ENCODE measurements at places on chromosomes 3 and 15.

DNA sequence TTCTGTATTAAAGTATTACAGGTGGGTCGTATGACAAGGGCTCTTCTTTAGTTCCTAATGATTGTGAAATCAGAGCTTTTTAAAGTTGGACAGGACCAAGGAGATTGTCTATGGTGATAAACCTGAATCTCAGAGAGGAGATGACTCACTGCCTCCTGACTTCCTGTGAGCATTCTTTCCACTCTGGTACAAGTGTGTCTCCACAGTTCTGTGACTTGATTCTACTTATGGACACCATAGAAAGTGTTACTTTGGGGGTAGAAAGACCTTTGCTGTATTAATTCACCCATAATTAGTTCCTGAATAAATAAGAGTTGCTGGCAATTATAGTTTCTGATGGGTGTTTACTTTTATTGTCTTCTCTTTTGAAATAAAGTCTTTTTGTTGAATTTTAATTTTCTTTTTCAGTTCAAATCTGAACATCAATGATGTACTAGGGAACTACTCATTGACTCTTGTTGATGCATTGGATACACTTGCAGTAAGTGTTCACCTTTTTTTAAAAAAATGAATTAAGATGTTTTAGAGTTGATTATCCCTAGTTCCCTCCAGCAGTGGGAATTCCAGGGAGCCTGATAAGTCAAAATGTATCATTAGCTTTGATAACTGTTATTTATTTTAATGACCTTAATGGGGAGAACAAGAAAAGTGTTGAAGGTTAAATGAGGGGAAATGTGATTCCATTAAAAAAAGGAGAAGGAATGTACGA, 7.4 kb downstream of the EDEM1 start:
- DNase-seq, result peak; percentile 81

DNA sequence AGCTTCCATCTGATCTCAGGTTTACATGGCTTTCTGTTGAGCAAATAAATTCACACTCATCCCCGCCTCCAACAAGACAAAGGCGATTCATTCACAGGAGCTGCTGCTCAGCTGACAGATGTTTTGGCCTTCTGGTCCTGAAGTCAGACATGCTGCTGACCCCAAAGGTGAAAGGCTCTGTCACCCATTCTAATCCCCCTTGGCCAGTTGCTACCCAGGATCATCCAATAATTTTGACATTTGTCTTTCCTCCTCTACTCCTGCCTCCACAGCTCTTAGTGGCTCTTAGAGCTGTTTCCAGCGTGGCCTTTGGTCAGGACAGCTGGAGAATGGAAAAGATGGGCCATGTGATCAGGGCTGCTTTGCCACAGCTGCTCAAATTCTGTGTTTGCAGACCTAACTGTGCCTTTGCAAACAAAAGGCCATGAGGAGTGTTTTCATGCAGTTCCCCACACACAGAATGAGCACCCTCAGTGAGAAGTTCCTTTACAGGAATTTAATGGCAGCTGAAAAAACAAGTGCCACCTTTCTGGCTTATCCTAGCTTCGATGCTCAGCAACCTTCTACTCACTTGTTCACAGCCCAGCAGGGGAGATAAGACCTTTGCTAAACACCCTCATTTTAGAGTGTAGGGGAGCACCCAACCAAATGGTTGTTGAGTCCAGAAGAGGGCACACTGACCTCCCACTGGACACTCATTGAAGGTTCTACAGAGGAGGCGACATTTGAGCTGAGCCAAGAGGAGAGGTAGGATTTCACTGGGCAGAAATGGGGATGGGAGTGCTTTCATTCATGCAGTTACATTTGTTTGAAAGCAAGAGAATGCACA, 39.0 kb downstream of the CYP19A1 start:
- DNase-seq, result no peak

DNA sequence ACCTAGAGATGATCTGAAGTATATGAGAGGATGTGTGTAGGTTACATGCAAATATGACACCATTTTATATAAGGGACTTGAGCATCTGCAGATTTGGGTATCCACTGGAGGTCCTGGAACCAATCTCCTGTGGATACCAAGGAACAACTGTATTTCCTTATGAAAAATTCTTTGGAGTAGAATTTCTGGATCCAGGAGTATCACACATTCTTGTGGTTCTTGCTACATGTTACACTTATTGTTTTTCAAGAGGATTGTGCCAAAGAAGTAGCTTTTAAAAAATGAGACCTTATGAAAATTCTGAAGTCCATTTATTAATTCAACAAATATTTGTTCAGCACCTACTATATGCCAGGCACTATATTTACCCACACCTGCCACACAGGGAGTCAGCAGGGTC, 15.7 kb upstream of the TBC1D23 start:
- DNase-seq, result no peak

- DNase-seq, result no peak
Measured at GRCh38 chr3:51401735-51402134, 10.7 kb downstream of the RBM15B start.

DNA sequence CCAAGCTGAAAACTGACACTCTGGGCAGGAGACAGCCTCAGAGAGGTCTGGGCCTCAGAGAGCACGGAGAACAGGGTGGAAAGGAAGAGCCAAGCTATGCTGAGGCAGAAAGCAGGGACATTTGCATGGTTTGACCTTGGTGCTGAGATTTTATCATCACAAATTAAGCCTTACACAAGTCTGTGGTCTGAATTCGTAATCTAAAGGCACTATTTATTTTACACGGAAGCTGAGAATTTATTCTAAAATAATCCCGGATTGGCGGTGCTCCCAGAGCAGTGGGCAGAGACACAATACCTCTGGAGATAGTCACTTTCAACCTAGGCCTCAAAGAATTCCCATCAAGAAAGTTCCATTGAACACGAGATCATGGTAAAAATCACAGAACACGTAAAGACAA, 47.5 kb downstream of the CFAP92 start:
- DNase-seq, result no peak

Measured in urothelium cell line (cell line).